ENCODE measurements at places on chromosomes 4 and X.
A peak's percentile ranks its signal among the peaks of the same experiment; 100 is the strongest.

GRCh38 chr4:13540446-13541175, 3.7 kb downstream of the NKX3-2 start:
- DNase-seq: no peak

- no peak for DNase-seq
These were observed 29.5 kb upstream of the MUC7 start for GRCh38 chr4:70442474-70442873.

DNA sequence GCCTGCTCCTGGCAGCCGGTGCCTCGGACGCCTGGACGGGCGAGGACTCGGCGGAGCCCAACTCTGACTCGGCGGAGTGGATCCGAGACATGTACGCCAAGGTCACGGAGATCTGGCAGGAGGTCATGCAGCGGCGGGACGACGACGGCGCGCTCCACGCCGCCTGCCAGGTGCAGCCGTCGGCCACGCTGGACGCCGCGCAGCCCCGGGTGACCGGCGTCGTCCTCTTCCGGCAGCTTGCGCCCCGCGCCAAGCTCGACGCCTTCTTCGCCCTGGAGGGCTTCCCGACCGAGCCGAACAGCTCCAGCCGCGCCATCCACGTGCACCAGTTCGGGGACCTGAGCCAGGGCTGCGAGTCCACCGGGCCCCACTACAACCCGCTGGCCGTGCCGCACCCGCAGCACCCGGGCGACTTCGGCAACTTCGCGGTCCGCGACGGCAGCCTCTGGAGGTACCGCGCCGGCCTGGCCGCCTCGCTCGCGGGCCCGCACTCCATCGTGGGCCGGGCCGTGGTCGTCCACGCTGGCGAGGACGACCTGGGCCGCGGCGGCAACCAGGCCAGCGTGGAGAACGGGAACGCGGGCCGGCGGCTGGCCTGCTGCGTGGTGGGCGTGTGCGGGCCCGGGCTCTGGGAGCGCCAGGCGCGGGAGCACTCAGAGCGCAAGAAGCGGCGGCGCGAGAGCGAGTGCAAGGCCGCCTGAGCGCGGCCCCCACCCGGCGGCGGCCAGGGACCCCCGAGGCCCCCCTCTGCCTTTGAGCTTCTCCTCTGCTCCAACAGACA, 4.4 kb downstream of the SOD3 start:
- DNase-seq: no peak

DNA sequence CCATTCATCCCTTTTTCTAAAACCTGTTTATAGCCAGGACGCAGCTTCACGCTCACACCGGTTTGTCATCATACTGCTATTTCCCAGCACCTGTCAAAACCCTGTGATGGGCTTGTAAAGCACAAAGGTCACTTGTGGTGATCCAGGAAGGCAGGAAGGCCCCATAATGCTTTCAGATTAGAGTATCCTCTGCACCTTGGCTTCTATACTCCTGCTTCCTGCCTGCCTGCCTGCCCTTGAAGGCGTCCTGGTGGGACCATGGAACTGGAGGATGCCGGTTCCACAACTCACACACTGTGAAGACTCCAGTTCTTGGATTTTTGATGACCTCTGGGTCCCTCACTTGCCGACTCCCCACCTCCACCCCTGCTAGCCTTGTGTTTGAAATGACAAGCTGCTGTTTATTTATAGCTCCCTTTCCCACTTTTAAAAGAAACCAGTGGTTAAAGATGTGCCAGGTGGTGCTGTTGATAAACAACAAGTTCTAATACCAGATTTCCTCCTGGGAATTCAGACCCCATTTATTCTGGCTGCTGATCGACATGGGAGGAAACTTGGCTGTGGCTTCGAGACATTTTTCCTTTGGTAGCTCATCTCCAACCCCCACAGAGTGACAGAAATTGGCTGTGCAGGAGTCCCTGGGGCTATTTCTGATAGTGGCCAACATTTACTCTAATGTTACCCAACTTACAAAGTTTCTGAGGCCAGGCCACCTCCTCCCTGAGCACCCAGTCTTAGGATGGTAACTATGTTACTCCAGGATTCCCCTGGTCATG, 211.5 kb downstream of the KDR start:
- no peak for DNase-seq

DNA sequence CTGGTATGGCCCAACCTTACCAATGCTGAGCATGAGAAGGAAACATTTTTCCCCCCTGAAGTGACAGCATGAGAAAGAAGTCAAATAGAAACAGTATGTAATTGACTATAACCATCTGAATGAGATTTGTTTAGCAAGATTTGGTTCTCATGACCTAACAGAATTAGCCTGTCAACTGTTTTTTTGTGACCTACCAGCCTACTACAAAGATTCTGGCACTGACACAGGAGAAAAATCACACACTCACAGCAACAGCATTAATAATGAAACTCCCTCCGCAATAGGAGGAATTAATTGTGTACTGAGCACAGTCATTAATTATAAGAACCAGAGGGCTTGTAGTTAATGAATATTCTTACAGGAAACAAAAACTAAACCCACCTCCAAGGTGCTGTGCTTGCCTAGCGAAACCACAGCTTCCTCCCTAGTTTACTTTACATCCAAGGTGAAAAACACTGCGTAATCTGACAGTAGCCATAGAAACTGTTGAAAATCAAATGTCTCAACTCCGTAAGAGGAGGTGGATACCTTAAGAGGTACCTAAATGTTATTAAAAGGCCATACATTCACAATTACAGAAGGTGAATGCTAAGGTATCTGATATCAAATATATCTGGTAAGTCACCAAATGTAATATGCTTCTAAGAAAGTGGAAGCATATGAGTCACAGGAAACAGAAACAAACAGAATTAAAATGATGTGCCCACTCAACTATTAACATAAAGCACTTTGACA, 34.9 kb downstream of the MMRN1 start:
- DNase-seq: no peak

DNA sequence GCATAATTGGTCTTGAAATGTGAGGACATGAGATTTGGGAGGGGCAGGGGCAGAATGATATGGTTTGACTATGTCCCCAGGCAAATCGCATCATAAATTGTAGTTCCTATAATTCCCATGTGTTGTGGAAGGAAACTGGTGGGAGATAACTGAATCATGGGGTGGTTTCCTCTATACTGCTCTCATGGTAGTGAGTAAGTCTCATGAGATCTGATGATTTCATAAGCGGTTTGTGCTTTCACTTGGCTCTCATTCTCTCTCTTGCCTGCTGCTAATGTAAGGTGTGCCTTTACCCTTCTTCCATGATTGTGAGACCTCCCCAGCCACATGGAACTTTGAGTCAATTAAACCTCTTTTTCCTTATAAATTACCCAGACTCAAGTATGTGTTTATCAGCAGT, 2595.9 kb downstream of the PCDH7 start:
- DNase-seq: no peak

- no peak for DNase-seq
These were observed 152.0 kb downstream of the GRIA2 start for GRCh38 chr4:157372567-157372966.

GRCh38 chrX:49192722-49193328, 6.7 kb upstream of the PRICKLE3 start:
- no peak for DNase-seq

DNA sequence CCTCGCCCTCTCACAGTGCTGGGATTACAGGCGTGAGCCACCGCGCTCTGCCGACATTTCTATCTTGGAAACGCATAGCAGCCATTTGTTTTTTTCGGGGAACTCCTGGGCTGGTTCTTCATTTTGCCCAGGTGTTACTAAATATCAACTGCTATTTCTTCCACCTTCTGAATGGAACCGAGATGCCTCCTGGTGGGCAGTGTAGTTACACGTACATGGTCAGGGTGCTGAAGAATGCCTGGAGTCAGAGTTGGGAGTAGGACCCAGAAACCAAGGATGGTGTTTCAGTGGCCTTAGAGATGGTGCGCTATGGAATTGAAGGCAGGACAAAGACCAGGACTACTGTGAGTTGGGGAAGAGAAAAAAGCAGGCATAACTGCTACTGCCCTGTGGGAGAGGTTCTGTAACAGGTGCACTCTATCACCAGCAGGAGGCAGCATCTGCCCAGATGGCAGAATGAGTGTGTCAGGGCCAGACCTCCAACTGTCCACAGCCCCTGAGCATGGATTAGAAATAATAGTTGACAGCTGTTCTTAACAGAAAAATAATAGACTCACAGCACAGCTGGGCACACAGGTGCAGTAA, 81.7 kb downstream of the ZC4H2 start:
- peak; percentile 4 for DNase-seq

GRCh38 chr4:3441501-3442459, at the start of gene HGFAC:
TSS of gene HGFAC (plus strand) at chr4:3441968. CDS start at chr4:3442002, 34 bp downstream.
- DNase-seq: no peak

DNA sequence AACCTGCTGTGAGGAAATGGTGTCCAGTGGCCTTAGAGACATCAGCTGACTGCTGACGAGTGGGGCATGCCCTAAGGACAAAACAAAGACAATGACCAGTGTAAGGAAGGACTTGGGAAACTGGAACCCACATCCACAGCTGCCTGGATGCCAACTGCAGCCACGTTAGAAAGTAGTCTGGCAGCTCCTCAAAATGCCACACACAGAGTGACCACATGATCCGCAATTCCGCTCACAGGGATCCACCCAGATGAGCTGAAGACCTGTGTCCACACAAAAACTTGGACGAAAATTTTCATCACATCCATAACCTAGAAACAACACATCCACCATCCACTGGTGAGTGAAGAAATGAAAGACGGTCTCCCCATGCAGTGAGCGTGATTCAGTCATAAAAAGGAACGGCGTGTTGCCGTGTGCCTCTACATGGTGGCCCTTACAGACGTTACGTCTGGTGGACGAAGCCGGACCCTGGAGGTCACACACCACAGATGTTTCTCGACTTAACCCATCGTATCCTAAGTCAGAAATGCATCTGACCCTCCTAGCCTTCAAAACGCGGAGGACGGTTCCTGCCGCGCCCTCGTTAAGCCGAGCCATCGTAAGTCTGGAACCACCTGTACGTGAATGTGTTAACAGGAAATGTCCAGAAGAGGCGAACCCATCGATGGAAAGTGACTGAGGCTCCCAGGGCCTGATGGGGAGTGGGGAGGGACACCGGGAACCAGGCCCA, 40.6 kb upstream of the MXD4 start:
- DNase-seq: no peak

DNA sequence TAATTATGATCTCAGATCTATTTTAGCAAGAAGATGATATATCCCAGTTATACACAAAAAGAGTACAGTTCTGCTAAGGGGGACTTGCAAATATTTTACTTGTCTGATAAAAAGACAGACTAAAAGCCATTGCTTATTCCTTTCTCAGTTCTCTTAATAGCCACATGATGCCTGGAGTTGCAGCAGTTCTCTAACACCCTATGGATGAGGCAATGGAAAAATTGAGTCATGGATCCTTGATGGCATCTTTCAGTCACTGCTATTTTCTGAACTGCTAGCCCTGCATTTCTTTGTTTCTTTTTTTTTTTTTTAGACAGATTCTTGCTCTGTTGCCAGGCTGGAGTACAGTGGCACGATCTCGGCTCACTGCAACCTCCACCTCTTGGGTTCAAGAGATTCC, 1956.7 kb downstream of the C4orf33 start:
- DNase-seq: no peak

GRCh38 chr4:95465010-95465409, 83.8 kb downstream of the UNC5C start:
- no peak for DNase-seq

- no peak for DNase-seq
These were observed 92.0 kb upstream of the STS start for GRCh38 chrX:7055386-7056137.

DNA sequence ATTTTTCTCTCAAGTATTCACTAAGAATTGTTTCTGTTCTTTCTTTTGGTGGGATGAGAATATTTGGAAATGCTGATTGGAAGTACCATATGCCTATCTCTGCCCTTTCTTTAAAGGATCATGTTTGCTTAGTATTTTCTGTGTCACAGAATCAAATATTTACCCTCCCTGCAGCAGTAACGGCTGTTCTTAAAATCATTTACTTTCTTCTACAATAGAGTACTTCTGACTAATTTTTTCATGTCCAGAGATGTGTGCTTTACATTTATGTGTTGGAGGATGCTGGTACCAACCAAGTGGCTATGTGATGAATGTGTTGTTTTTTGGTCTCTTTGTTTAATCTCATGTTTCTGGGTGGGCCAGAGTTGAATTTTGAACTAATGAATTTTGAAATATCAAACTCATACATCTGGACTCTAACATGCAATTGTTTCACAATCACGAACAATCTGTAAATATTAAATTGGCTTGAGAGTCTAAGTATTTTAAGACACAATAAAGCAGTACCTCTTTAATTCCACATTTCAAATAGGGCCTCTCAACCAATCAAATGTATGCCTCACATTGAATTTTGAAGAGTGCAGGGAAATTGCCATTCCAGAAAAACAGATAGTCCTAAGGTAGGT, 59.4 kb upstream of the ARSJ start:
- DNase-seq: no peak

DNA sequence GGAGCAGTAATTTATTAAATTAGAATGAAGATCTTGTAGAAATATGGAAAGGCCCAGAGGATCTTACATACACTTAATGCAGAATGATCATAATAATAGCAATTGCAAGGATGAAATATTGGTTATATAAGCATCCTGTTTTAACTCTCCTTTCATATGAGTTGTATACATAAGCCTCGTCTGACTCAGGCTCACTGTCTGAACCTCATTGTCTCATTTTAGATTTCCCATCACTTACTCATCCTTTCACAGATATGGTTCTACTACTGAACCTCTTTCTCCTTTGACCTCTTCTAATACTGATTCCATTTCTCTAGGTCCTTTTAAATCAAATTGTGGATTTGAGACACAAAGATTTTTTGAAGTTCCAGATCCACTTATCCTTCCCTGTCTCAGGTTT, 277.3 kb upstream of the TRPC5 start:
- DNase-seq: no peak

- DNase-seq: peak; percentile 16
These were observed 831.9 kb downstream of the TRIML1 start for GRCh38 chr4:188971125-188971524.

GRCh38 chrX:154056770-154057241, 37.1 kb upstream of the IRAK1 start:
- DNase-seq: no peak

- no peak for DNase-seq
These were observed 77.0 kb downstream of the AFAP1 start for GRCh38 chr4:7862561-7863192.

- no peak for DNase-seq
These were observed 161.9 kb downstream of the ZNF518B start for GRCh38 chr4:10295301-10295700.

DNA sequence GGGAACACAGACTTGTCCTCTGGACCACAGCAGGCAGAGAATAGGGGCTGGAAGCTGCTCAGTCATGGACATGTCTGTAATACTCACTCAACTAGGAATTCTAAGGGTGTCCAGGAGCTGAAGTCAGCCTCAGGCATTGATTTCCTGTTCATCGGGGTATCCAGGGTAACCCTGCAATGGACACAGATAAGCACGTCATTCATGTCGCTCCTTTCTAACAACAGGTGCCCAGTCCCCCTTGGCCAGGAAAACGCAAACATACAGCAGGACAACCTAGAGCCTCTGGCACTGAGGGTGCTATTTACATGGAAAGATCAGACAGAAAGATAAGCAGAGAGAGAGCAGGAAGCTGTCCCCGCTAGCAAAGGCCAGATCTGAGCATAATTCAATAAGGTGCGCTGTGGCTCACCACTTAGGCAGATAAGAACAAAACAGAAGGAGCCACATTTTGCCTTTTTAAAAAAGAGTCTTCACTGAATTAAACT, 21.3 kb downstream of the QDPR start:
- DNase-seq: no peak
